ENCODE measurements at places on chromosomes 5 and 9.

GRCh38 chr9:109499631-109500410 is 1.7 kb upstream of the PTPN3 start:
- DNase-seq: no peak

DNA sequence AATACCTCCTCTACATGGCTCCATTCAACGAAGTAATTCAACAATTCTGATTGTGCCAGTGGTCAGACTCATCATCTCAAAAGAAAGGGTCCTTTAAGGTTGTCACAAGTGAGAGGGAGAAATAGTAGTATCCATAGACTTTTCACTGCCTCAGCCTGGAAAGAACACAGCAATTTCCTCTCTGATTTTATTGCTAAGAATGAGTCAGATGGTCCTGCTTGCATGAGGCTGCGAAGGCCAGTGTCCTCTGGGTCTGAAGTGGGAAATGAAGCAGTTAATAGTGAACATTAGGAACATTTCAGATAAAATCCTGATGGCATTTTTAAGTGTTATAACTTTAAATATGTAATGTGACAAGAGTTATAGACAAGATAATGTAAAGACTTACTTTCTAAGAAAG is 979.0 kb downstream of the EFNA5 start:
- DNase-seq: no peak

DNA sequence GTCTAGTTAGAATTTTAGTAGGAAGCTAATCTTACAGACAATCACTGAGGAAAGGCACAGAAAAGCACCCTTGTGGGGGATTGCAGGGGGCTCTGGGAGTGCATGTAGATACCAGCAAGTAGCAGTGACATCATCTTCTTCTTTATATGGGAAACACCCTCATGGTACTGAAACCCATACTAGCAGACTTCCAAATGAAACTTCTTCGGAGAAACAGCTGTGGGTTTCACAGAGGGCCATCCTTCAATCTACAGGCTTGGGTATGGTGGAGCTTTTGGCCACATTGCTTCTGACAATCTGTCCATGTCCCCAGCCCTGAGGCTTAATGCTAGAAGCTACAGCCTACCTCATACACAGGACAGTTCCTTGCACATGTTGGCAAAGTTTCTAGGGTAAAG is 165.2 kb upstream of the NFIB start:
- DNase-seq: no peak

GRCh38 chr5:114312658-114313057 is 49.2 kb upstream of the KCNN2 start:
- DNase-seq: no peak

GRCh38 chr5:141524604-141525597 is 36.0 kb downstream of the PCDHGC5 start:
- DNase-seq: no peak

DNA sequence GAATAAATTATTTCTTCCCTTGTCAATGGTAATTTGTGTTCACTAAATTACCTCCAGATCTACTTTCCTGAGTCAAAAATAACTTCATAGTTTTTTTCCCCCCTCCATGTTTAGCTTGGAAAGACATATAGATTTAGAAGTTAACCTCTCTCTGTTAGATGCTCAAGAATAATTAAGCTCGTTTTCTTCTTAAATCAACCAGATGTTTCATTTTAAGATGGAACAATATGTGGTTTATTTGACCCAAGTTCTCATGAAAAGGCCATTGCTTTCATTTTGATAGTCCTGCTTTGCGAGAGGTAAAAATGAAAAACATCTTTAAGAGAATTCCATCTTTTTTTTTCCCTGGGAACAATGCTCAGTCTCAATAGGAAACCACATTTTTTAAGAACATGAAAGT is 27.7 kb upstream of the GAS1 start:
- no peak for DNase-seq

- no peak for DNase-seq
These were observed 26.9 kb downstream of the SPEF2 start for GRCh38 chr5:35644543-35644942.

DNA sequence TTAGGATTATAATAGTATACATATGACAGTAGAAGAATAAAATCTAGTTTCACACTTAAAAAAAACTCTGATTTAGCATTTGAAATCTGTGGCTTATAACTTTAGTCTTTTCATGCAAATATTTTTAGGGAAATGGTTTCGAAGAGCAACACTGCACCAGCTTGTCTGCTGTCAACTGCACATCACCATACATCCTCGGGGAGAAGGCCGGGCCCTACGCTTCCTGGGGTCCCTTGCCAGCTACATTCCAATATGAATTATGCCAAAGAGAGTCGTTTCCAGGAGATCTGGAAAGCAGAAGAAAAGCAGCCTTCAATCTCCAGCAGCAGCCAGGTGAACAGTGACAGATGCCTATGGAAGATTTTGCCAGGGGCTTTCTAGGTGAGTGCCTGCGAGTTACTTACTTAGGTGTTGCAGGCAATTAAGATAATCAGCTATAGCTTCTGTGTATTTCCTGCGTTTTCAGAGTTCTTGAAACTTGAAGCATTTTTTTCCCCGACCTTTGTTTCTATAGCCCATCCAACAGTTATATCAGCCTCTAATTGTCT is 166.8 kb downstream of the TRPM3 start:
- DNase-seq: no peak
